ENCODE measurements at places on chromosomes 16 and 17.

- no peak for DNase-seq
Observed at GRCh38 chr16:84995663-84996062, 15.7 kb downstream of the ZDHHC7 start.

- DNase-seq = no peak
Observed at GRCh38 chr16:53341792-53342191, 92.5 kb upstream of the RBL2 start.

DNA sequence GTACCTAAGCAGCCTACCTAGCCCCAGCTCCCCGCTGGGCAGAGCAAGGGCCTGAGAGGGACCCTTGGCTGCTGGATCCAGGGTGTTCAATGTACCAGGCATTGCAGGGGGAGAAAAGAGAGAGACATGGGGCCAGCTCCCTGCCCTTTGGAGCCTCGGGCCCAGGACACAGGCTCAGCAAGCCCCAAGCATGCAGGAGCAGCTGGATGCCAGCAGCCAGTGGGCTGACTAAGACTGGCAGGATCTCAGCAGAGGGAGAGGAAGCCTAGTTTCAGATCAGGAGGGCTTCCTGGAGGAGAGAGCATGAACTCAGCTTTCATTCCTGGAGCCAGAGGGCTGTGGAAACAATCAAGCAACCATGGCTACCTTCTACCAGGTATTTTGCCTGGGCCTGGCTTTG lies 82.0 kb upstream of the NKD1 start:
- no peak for DNase-seq

DNA sequence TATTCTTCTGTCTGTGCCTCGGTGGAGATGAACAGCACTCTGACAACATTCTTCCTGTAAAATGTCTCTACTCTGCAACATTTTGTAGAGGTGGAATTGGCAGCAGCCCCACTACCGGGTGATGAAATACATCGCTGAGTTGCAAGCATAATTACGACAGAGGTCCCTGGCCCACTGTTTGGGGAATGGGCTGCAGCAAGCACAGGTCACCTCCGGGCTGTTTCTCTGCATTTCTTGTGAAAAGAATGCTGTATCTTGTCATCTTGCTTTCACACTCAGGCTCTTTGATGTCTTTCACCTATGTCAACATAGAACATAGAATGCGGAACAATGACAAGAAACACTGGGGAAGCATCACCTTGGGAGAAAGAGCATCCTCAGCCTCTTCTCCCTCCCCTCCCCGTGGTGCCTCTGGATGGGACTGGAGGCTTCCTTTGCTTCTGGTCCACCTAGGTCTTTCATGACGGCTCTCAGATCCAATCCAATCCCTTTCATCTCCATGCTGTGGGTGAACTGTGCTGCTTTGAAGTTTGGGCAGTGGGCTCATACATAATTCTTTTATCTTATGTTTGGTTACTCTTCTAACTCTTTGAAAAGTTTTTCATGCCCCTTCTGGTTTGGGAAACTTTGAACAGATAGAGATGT lies 265.0 kb downstream of the PHKB start:
- DNase-seq = no peak

DNA sequence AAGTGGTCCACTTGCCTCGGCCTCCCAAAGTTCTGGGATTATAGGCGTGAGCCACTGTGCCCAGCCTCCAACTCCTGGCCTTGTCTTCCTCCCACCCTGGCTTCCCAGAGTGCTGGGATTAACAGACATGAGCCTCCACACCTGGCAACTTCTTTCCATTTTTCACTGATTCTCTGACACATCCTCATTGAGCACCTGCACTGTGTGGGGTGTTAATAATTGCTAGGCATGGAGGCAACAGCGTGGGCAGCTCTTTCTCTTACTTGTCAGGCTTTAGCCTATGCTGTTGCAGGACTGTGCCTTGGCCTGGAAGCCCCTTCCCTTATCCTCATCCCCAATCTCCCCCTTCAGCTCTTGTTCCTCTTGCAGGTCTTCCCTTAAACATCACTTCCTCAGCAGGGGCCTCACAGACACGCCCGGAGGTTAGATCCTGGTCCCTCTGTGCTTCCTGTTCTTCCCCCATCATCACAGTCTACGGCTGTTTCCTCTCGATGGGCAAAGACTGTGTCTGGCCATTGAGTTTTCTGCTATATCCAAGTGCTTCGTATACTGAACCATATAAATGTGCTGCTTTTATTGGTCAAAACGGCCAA lies 7.9 kb downstream of the QPRT start:
- DNase-seq = no peak

- no peak for DNase-seq
Observed at GRCh38 chr17:38920374-38921291, 4.8 kb upstream of the LASP1NB start.

- no peak for DNase-seq
Observed at GRCh38 chr16:88489163-88489741, 36.2 kb downstream of the ZFPM1 start.

DNA sequence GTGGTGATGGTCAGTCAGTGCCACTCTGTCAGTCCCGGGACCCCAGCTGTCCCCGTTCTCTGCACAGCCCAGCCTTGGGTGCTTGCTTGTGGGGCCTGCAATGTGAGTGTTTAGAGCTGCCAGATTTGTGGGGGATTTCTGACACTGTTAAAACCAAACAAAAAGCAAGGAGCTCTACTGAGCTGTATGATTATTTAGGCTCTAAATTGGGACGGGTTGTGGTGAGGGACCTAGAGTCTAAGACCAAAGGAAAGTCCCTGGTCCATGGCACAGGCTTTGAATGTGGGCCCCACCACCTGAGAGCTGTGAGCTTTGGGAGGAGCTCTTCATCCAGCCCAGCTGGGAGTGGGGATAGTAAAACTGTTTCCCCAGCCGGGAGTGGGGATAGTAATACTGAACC lies 63.3 kb downstream of the KSR1 start:
- no peak for DNase-seq

DNA sequence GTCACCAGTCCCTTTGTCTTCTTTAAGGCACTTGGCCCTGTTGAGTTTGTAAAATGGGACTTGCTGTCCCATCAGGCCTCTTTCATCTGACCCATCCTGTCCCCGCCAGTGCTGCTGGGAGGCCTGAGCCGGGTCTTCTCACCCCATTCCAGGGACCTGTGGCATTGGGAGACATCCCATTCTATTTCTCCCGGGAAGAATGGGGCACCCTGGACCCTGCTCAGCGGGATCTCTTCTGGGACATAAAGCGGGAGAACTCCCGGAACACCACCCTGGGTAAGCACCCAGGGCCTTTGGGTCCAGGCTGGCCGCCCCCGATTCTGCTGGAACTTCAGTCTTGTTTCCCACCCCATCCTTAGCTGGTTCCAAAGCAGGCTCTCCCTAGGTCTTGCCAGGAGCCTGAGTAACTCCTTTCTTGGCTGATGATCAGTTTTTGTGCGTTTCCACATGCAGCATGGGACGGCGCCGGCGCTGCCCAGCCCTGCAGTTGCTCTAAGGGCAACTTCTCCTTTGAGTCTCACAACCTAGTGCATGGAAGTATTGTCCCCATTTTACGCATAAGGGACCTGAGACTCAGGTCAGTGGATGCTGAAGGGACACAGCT lies 4.1 kb downstream of the ZNF213 start:
- DNase-seq = no peak

DNA sequence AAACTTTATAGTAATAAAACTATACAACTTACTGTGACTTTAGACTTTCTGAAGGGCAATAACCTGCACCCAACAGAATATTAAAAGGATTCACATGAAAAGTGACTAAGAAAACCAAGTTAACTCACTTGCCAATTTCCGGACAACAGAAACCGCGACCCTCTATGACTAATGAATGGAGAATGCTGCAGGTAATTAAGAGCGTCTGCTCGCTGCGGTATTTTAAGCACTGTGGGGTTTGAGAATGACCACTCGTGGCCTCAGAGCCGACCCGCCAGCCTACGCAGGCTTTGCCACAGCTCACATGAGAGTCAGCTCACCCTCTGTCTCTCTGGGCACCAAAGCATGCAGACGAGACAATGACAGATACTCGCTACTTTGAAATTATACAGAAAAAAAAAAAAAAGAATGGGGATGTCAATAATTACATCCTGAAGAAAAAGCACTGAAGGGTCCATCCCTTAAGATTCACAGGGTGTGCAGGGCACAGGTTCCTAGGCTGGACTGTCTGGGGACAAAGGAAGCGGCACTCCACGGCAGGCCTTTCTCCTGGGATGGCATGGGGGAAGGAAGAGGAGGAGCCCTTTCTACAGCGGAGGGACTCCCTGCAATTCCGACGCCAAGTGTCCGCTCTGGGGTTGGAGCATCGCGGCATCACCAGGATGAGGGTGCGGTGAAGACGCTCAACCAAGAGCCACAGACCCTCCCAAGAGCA lies 35.0 kb downstream of the ZCCHC14 start:
- no peak for DNase-seq

All from NAMALWA (cell line).